ENCODE measurements at places on chromosomes 11 and 22.

DNA sequence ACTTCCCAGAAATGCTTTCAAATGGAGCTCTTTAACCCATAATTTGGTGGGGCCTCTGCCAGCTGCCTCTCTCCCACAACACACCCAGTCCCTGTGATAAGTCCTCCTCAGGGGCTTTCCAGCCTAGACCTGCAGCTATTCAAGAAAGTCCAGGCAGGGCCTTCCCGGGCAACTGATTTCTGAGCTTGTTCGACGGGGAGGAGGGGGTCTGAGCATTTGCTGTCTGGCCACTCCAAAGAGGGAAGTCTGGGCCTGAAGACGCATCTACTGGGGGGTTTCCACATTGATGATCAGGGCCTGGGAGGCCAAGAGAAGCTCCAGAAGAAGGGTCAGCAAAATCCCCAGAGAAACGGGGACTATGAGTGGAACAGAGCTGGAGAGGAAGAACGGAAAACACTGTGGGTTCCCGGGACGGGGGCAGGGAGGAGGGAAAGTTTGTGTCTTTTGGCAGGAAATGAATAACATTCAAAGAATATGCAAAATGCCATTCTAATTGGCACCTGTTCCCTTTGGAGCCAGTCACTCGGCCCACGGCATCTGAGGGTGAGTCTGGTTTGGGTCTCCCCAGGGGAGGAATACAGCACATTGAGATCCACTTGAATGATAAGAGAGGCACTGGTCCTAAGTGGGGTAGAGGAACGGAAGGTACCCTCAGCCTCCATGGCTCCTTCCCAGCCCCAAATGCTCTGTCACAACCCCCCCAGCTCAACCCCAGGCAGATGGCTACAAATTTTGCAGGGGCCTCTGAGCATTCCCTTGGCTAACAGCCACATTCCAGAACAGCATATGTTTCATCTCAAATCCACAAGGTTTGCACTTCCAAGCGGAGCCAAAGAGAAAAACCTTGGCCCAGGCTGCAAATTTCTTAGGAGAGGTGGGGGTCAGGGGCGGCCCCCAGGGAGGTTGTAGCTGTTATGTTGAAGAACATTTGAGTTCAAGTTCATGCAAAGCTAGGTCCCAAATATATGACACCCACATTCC is 72.0 kb downstream of the RPUSD4 start:
- peak; percentile 79 for DNase-seq

DNA sequence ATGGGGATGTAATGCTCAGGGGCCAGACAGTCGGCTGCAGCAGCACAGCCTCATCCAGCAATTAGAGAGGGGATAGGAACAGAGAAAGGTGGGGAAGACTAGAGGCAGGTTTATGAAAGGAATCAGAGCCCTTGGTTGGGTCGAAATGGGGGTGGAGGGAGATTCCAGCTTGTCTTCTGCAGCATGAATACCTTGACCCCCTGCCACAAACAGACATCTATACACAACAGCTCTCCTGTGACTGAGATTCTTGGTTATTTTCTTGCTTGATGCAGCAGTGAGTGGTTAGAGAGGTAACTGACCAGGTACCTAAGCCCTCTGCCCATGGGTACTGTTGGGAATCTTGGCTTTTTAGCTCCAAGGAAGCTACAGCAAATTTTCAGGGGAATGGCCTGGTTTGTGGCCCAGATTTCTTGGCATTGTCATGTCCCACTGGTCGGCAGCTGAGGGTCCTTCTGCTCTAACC is at the start of gene TRIM49D1:
TSS of gene TRIM49D1 (minus strand) at position 51 of the 466 bp plus-strand sequence. CDS start 4,535 bp downstream, outside the sequence.
- DNase-seq: no peak

DNA sequence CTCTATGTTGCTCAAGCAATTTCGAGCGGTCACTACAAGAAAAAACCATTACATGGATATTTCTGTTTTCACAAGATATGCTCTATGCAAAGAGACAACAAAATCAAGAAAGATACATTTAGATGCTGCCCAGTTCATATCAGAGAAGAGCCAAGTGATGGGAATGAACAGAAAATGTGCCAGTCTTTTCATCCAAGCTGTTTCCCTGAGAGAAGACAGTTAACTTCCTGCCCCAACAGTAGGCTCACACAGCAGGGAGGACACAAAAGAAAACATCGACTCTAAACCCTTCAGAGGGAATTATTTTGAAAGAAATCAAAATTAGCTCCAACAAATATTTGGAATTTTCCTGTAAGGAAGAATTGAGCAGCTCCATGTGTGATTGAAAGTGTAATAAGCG is 11.6 kb downstream of the JAML start:
- no peak for DNase-seq

- peak; percentile 14 for DNase-seq
Observed at GRCh38 chr11:85718126-85718943, 32.3 kb upstream of the CCDC89 start.

GRCh38 chr11:6556139-6556949 is 47.1 kb downstream of the RRP8 start:
- no peak for DNase-seq

DNA sequence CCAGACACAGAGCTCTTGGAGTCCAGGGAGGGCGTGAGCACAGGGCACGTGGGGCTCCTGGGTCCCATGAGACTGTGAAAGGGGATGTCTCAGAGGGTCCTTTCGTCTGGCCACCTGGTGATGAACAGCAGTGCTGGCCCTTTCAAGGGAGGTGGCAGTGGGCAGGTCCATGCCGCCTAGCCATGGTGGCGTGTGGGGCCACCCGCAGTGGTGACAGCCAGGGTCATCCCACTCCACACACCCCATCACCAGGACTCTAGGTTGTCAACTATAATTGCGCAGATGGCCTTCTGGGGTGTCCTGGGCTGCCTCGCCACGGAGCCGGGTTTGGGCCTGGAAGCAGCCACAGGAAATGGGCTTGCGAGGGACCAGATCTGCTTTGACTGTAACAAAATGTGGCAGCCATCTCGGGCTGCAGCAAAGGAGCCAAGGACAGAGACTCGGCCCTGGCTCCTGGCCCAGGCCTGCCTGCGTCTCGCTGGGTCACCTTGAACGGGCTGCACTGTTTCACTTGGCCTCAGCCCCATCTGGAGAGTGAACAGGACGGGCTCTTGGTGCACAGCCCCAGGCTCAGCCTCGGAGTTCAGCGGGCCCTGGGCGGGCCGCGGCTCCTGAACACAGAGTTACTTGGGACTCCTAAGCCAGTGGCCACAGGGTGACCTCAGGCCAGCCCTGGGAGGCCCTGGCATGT is 1350.5 kb downstream of the BRD1 start:
- DNase-seq: no peak

DNA sequence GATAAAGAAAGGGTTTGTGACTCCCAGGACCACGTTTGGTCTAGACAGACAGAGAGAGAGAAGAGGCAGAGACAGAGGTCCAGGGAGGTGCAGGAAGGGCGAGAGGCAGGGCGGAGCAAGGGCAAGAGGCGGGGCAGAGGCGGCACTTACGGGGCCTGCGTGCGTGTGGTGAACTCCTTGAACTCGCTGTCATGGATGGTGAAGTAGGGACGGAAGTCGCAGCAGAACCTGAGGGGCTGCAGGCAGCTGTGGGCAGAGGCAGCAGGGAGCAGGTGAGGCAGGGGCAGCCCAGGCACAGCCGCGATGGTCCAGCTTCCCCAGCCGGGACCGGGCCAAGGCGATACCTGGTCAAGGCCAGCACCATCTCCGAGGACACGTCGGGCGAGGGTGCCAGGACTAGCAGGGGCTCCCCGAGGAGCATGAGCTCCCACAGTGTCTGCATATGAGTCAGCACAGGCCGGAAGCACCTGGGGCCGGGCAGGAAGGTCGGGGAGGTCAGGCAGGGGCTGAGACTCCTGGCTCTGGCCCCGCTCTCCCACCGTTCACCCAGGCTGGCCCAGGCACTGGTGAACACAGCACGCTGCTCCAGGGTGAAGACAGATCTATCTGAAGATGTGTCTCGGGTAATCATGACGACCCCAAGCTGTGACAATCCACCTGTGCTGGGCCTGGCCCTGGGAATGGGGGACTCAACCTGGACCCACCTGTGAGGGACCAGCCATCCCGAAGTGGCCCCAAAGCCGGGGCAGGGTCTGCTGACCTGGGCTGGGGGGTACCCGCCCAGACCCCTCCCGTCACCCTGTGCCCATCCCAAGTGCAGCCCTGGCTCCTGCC is 7.2 kb upstream of the PLXNB2 start:
- DNase-seq: no peak

- no peak for DNase-seq
Observed at GRCh38 chr22:36343070-36343719, 44.6 kb downstream of the MYH9 start.

DNA sequence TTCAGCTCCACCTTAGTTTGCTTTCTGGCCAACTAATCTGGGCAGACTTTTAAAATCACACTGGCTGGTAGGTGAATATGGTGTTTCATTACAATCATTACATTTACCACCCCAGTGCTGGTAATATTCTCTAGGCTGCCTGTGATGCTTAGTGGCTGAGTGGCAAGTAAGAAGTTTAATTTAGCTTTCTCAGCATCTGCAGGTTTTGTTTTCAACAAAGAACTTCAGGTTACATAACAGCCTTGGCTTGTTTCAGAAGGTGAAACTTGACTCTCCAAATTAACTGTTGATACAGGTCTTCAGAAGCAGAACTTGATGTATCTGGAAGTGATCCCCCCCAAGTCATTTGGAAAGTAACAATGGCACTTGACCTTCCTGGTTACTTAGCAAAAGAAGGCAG is 423.3 kb upstream of the CCDC90B start:
- no peak for DNase-seq

DNA sequence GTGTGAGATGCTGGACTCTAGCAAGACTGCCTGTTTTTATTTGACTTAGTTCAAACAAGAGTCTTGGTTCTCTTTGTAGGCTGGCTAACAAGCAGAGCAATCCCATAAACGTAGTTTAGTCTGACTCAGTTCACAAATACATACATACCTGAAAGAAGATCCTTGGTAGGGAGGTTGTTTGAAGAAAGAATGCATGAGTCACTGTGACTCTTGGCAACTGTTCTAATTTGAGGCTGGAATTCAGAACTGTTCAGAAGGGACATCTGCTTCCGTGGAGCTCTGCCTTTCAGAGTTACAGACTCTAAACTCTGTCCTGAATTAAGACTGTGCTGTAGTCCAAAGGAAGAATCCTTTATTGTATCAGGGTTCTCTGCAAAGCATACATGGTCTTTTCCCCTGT is 32.2 kb downstream of the C2CD3 start:
- DNase-seq: peak; percentile 99

DNA sequence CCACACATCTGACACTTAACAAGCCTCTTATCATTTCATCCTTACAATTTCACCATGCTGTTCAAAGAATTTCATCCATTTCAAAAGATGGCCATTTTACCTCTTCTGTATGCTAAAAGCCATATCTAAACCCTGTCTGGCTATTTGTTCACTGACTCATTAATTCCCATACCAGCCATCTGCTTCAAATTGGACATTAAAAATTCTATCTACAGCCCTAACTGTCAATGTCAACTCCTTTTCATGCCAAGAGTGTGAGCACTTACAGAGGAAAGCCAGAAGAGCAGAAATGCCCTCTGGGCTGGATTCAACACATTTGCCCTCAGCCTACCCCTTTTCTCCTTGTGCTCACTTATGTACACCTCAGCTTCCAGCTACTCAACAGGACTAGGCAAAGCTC is 59.2 kb downstream of the SYTL2 start:
- peak; percentile 57 for DNase-seq

- DNase-seq: no peak
Observed at GRCh38 chr11:58003036-58003435, 20.6 kb upstream of the OR9Q1 start.

DNA sequence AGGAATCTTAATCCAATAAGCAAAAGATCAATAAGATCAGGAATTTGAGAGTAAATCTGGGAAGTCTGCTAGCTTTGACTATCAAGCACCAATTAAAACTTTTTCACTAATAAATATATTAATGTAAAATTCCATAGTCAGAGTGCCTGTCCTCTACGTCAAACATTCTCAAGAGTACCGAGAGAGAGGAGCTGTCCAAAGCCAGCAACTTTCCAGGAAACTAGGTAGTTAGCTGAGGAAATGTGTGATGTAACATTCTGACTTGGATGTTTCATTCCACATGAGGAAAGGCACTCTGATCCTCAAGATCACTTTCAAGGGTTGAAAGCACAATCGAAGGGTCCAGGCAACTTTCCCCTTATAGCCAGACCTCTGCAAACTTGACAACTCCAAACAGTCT is 113.2 kb downstream of the STK33 start:
- DNase-seq: no peak

GRCh38 chr11:76578654-76579055 is 91.9 kb downstream of the LRRC32 start:
- DNase-seq: peak; percentile 36

- peak; percentile 7 for DNase-seq
Observed at GRCh38 chr22:46777609-46777970, 15.1 kb downstream of the TBC1D22A start.

GRCh38 chr22:36467946-36468345 is 13.5 kb downstream of the TXN2 start:
- peak; percentile 98 for DNase-seq

- DNase-seq: no peak
Observed at GRCh38 chr11:19012636-19013035, 47.9 kb downstream of the MRGPRX2 start.

Data from fibroblast of skin of right biceps (primary cell).